ENCODE measurements at places on chromosomes 2 and 18.

DNA sequence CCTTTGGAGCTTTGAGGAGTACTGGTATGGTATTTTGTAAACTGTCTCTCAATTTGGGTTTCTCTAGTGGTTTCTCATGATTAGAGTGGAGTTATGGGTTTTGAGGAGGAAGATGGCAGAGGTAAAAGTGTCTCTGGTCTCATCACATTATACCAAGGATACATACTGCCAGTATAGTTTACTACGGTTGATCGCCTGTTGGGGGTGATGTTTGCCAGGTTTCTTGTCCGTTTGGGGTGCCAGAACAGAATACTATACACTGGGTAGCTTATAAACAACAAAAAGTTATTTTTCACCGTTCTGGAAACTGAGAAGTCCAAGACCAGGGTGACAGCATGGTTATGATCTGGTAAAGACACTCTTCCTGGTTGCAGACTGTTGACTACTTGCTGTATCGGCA lies 293.7 kb downstream of the NYAP2 start:
- no peak for DNase-seq

DNA sequence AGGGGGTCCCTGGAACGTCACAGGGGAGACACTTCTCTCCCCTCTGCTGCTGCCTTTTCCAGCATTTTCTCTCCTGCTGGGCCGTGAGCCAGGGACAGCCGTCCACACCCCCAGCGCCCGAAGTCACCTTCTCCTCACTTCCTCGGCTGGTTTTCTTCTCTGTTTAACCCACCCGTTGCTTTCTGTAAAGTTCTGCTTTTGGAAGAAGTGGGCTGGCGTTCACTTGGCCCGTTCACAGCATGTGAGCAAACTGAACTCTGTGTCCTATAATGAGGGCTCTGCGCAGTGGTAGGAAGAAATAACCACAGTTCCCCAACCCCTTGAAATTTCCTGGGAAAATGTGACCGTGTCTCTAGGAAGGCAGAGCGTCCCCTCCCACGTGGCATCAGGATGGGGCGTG lies 187.0 kb upstream of the HDAC4 start:
- DNase-seq = no peak

DNA sequence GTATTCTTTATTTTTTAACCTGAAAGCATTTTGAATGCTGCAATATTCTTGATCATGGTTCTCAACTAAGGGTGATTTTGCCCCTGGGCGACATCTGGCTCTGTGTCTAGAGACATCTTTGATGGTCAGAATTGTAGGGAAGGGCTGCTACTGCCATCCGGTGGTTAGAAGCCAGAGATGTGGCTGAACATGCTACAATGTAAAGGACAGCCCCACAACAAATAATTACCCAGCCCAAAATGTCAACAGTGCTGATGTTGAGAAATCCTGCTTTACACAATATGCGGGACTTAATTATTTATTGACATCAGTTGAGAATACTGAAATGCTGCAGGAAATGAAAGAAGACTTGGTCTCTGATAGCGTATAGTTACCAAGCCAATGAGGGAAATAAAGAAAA lies 37.5 kb upstream of the SERPINB2 start:
- DNase-seq = no peak

DNA sequence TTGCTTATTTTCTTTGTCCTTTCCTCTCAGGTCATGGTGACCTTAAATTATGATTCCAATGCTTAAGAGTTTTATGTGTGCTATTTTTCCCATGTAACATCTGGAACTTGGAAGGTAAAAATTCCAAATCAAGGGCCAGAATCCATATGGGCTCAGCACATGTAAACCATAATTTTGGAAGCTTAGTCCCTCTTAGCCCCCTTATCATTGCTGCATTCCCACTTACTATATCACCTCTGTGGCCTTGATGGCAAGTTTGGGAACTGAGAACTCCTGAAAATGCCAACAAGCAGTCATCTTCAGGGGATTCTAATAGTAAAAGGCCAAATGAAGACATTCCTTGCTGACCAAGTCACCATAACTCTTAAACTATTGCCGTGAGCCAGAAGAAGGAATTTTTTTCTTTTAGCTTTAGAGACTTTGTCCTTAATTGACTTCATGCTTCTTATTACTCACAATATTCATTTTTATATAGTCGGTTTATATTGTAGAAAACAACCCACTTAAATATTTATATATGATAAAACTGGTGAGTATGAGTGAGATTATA lies 251.4 kb downstream of the SLC8A1 start:
- no peak for DNase-seq

DNA sequence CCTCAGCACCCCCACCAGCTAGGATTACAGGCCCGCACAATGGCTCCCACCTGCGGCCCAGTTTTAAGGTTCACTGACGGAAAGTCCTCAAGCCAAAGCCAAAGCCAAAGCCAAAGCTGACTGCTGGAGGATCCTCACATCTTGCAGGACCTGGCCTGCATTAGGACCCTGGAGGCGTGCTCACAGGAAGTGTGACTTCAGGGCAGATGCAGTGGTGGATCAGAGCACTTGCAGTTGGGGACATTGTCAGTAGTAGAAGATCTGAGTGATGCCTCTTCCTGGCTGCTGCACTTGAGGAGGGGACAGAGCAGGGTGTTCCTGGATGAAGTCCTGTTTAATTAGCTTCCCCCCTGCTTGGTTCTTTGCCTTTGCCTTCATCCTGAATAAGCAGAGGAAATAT lies 69.0 kb upstream of the ALPP start:
- DNase-seq = no peak

DNA sequence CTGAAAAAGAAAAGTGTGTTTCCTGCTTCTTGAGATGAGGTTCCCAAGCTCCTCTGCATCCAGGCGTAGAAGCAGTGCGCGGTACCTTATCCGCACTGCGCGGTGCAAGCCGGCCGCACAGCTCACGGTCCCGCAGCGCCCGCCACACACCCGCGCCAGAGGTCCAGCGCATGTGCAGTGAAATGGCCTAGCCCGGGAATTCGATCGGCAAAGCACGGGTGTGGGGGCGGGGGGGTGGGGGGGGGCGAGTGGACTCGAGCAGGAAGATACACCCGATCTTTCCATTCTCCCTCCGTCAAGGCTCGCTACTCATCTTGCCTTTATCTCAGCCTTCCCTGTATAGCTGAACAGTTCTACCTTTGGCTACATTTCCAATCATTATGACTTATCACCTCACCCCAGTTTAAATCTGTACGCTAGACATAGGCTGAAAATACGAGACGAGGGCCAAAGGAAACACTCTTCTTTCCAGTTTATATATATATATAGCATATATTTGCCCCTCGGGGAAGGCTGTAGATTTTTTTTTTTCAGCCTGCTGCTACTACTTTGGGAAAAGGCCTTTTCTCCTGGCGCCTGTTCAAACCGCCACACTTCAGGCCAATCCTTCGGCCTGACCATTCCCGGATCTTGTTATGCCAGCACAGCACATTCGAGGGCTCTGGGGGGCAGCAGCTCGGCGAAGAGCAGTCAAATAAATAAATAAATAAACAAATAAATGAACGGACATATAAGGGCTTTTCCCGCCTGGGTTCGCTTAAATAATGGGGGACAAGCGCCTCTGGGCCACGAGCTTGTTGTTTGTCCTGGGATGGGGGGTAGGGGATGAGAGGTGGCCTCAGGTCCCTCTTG lies 10.4 kb downstream of the HOXD8 start:
- no peak for DNase-seq

DNA sequence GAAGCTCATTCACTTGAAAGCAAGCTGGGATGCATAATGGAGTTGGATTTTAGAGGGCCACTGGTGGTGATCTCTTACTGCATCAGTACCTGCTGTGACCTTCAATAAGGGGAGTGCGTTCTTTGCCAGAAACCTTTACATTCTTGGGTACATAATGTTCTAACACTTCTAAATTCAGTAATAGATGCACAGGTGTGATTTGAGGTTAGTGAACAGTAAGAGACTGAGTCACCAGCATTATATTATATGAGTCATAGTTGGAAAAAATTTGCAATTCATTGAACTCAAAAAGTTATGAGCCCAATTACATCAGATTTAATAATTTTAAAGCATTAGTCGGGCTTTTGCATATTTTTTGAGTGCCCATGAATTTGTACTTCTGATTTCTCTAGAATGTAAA lies 803.3 kb downstream of the ADCYAP1 start:
- DNase-seq = no peak

DNA sequence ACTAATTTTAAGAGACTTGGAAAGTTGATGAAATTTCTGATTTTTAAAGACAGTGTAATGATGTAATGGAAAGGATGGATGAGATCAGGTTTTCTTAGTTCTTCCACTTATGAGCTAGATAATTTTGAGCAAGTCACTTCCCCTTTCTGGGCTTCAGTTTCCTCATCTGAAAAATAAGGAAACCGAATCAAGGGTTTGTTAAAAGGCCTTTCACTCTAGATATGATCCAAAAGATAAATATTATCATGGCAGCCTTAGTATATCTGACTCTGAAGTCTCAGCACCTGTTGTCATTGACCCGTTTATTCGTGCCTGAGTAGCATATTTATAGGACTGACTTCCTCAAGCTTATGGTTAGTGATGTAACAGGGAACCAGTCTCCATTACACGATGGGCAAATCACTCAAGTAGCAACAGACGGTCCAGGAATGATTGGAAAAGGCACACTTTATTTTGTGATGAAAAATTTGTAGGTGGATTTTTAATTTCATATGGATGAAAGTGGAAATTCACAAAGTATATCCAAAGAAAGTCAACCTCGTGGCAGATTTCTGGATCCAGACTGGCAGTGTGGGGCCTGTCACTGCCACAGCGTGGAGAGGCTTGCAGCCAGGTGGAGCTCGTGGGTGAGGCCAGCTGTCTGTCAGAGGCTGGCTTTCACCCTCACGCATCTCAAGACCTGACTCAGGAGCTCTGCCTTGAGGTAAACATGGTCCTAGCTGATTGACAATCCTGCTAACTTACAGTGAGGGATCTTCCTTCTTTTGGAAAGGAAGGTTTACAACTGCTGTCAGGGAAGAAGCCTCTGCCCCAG lies 137.9 kb upstream of the CXCR4 start:
- DNase-seq = no peak

GRCh38 chr18:7576077-7576476 lies 9.0 kb downstream of the PTPRM start:
- no peak for DNase-seq

DNA sequence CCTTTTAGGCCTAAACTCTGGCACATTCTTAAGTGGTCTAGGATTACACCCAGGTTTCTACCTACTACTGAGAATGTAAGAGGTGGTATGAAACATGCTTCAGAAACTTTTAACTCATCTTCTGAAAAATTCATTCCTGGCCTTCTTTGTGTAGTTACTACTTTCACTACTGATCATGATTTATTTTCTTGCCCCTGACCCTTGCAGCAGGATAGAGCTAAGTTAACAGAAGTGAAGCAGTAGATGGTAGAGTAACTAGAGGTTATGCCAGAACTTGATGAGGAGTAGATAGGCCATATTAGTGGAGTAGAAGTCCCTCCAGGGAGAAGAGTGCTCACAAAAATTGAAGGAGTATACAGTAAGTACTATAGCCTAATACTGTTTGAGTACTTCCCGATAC lies 75.5 kb upstream of the MSTN start:
- DNase-seq = no peak

GRCh38 chr2:74138600-74139323 lies 8.9 kb downstream of the BOLA3 start:
- DNase-seq = no peak

DNA sequence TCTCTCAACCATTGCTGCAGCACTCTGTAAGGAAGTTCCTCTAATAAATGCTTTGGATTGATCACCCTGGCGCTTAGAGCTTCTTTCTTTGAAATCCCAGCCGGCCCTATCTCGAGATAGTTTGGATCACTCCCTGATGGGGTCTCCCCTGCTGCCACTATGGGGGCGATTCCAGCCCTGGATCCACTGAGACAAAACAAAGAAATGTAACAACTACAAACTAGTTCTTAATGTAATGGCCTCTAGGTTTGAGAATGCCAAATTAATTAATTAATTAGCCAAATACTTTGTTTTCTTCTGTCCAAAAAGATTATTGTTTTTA lies 15.2 kb downstream of the SRSF7 start:
- DNase-seq = no peak

DNA sequence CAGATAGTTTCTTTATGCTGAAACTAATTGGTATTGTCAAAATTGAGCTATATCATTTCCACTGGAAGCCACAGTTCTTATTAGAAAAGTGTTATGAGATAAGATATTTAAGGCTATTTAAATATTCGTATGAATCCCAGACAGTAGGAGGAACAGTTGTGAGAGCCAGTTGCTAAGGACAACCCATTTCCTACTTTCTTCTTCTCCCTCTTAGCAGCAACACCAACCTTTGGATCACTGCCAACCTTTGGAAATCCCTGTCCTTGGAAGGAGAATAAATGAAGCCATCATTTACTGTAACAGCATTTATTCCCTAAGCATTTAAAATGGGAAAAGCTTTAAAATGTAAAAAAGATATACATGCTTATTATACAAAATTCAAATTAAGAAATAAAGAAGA lies 85.8 kb downstream of the PLCL1 start:
- no peak for DNase-seq

- DNase-seq = no peak
Measured at GRCh38 chr2:99104006-99104405, 37.5 kb upstream of the C2orf15 start.

GRCh38 chr2:26302846-26303245 lies 43.1 kb upstream of the SELENOI start:
- DNase-seq = no peak

DNA sequence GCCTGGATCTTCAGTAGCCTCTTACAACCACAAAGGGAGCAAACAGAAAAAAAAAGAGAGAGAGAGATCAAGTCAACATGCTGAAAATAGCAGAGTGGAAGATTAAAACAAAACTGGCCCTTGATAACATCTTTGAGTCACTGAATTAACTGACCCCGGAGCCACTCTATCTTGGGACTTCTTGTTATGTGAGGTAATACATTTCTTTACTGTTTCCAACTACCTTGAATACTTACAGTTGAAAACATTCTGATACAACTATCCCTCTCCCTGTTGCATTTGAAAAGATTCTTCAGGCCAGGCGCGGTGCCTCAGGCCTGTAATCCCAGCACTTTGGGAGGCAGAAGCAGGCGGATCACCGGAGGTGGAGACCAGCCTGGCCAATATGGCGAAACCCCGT lies 208.1 kb downstream of the MEMO1 start:
- DNase-seq = no peak

All from stimulated activated CD4-positive, alpha-beta T cell treated with anti-CD3 and anti-CD28 coated beads, Interleukin-15, amount 100 ng/mL, for 1 hour (primary cell).